Naive thymus-derived CD8-positive, alpha-beta T cell (primary cell): ENCODE measurements at places on chromosomes 5 and 9. TPM values are rescaled to one million over a fixed set of nuclear protein-coding genes. Genes with fewer than 3 reads are reported as not detected.

DNA sequence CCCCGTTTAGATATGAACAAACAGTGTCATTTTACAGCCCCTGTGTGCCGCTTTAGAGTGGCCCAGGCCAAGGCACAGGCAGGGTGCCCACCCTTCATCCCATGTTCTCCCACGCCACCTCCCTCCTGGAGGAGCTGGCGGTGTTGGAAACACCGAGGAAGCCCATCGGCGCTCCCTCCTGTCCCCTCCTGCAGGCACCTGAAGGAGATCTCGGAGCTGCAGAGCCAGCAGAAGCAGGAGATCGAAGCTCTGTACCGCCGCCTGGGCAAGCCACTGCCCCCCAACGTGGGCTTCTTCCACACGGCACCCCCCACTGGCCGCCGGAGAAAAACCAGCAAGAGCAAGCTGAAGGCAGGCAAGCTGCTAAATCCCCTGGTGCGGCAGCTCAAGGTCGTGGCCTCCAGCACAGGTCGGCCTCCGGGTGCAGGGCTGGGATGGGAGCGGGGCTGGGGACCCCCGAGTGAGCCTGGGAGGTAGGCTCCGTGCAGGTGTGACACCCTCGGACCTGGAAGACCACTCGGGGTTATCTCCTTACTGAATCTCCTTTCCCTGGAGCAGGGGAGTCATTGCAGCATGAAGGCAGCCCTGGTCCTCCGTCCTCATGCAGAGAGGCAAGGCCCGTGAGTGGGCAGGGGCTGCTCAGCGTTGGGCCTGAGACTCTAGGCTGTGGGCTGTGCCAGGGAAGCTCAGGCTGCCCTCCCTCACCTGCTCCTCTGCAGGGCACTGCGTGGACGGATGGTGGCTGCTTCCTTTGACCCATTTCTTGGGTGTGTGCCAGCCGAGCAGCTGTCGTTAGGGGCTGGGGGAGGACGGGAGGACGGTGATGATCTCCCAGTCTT is 113.9 kb downstream of the WNK2 start:
- no peak for DNase-seq

- no peak for DNase-seq
These were observed 316.6 kb downstream of the DNAH5 start for GRCh38 chr5:13627673-13628454.

The FKTN gene
- 16.1 TPM for total RNA-seq

The KIAA0825 gene
- total RNA-seq: 1.6 TPM

The NOXA1 gene
- 4.5 TPM for total RNA-seq

DNA sequence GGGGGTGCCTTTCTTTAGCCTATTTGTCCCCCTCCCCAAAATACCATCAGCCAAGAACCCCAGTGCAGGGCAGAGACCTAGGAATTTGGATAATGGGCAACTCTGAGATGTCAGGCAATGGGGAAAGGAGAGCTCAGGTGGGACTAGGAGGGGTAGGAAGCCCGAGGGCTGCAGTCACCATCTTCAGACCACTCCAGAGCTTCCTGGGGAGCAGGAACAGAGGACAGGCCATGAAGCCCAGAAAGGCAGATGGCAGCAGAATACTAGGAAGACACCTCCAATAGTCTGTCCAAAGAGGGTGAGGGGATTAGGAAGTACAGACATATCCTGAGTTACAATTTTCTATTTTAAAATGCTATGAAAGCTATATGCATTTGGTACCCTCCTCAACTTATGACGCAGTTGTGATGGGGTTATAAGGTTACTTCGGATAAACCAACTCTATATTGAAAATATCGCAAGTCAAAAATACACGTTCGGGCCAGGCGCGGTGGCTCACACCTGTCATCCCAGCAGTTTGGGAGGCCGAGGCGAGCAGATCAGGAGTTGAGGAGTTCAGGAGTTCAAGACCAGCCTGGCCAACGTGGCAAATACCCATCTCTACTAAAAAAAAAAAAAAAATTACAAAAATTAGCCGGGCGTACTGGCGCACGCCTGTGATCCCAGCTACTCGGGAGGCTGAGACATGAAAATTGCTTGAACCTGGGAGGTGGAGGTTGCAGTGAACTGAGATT is 34.6 kb upstream of the IL17B start:
- DNase-seq: no peak
